Stimulated activated CD8-positive, alpha-beta memory T cell treated with anti-CD3 and anti-CD28 coated beads, Interleukin-7, amount 100 ng/mL, for 1 hour (primary cell): ENCODE measurements at places on chromosomes 16 and 17.

DNA sequence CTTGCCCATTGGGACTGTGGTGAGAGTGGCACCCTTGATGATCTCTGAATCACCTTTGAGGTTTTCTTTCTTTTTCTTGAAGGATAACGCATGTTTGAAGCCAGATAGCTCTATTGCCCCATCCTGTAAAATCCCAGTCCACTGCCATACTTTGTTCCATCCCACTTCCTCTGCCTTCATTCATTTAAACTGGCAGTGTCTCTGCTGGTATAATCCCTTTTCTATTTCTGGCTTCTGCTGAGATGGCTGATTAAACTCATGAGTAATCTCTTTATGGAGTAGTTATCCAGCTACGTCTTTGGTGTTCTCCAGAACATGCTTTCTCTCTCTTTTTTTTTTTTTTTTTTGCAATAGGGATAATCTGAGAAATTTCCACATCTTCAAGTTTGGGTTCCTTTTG, 656.5 kb upstream of the SALL1 start:
- DNase-seq = no peak

- DNase-seq = no peak
Measured at GRCh38 chr17:47301831-47302230, 21.9 kb upstream of the EFCAB13 start.

DNA sequence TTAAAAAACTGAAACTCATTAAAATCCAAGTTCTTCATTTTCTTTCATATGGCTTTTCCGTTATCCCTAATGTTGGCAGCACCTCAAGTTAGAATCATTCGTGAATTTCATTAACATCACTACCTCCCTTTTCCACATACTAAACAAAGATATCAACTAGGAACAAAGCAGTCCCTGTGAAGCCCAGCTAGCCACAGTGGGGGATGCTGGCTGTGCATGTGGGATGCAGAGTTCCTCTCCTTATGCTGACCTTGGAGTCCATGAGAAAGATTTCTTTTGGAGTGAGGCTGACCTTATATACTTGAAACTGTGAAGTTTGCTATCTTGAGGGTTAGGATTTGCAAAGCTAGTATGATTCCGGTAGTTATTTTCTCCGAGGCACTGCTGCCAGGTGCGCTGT, 117.6 kb downstream of the TANGO6 start:
- no peak for DNase-seq

DNA sequence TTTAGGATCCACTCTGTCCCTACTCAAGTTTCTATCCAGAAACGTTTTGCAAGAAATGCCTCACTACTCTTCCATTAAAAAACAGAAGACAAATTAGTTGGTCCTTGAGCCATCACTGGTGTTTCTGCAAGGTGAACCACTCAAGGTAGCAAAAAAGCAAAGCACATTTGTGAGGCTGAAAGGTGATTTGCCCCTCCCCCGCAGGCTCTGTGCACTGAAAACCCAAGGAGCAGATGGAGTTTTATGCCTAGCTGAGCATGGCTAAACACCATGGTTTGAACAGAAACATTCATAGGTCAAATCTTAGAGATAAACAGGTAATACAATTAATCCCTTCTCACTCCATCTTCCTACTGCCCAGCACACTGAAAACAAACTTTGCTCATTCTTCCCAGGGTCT, 538.2 kb upstream of the CDH5 start:
- no peak for DNase-seq

DNA sequence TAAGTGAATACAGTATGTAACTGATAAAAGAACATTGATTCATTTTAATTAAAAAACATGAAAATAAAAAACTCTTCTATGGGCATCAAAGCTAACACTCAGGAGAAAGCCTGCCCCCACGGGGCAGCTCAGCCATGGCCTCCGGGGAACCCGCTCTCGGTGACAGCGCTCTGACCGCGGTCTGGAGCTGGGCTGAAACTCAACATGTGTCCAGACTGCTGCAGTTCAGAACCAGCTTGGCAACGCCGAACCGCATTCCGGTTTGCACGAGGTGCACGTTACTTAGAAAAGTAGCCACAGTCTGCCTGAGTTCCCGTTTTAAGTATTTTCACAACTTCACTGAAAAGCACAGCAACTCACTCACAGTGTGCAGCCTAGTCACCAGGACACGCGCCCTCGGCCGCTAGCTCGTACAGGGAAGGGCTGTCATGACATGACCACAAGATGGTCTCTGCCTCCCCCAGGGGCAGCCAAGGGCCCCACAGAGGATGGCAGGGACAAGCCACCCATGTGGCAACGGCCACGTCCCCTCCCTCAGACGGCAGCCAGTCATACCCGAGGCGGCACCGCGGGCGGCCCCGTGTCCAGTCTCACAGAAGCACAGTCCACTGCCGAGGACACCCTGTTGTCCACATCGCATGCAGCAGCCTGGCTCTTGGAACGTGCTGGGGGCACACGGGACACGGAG, 77.1 kb upstream of the METRNL start:
- no peak for DNase-seq

- DNase-seq = no peak
Measured at GRCh38 chr16:54199487-54200160, 87.0 kb downstream of the IRX3 start.

GRCh38 chr17:21036361-21036881, 6.4 kb downstream of the USP22 start:
- DNase-seq = no peak

DNA sequence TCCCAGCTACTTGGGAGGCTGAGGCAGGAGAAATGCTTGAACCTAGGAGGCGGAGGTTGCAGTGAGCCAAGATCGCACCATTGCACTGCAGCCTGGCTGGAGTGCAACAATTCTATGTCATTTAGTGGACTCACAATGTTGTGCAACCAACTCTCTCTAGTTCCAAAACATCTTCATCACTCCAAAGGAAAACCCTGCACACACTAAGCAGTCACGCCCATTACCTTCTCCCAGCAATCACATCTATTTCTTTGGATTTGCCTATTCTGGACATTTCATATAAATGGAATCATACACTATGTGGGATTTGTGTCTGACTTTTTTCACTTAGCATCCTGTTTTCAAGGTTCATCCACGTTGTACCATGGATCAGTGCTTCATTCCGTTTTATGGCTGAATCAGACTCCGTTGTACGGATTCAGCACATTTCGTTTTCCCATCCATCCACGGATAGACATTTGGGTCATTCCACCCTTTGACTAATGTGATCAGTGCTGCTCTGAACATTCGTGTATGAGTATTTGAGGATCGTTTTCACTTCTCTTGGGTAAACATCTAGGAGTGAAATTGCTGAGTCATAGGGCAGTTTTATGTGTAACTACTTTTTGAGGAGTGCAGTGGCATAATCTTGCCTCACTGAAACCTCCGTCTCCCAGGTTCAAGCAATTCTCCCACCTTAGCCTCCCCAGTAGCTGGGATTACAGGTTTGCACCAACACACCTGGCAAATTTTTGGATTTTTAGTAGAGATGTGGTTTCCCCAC, 45.4 kb upstream of the EMP2 start:
- no peak for DNase-seq

DNA sequence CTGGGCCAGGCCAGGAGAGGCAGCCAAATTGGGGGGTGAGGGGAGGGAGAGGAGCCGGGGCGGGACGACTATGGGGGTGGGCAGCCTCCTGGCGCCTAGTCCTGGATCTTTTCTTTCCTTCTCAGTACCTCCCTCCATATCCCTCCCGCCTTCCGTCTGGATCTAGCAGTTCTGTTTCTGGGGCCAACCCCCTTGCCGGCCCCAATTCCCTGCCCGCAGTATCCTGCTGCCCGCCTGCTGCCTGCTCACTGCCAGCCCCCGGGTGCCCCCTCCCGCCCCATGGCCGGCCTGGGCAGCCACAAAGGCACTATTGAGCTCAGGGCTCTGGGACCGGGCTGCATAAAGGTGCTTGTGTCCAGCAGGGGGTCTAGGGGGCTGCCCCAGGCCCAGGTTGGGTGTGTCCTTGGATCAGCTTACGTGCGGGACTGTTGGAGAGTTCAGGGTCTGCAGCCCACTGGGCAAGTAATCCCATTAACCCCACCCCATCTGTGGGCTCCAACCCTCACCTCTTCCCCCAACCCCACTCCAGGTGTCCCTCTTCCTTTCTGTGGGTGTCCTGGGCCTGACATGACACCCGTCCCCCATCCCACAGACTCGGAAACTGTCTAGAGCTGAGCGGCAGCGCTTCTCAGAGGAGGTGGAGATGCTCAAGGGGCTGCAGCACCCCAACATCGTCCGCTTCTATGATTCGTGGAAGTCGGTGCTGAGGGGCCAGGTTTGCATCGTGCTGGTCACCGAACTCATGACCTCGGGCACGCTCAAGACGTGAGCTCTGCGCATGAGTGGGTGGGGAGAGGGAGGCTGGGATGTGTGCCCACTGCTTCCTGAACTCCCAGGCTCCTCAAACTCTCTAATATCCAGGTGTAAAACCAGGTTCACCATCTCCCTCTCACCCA, 2.0 kb downstream of the WNK4 start:
- no peak for DNase-seq
